Psoas muscle (tissue), 8 donors: ENCODE measurements at places on chromosomes 3 and 15. TPM values are rescaled to one million over a fixed set of nuclear protein-coding genes. Genes with fewer than 3 reads are reported as not detected.

DNA sequence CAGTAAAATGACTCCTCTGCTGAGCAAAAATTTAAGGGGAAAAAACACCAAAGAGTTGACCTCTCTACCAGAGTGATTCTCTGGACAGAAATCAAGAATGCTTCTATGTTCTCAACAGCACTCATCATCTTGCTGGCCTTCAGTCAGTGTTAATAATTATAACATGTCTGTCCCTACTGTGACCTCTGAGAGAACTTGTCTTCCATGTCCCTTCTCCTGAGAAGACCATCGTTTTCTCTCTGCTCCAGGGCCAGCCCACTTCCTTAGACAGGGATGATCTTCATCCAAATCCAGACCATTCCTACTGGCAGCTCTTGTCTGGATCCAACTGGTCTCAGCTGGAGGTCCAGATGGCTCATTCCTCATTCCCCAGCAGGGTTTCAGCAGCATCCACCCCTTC, 139.0 kb upstream of the NECTIN3 start:
- no peak for DNase-seq

- no peak for DNase-seq
Measured at GRCh38 chr3:31636049-31636448, 103.3 kb downstream of the STT3B start.

DNA sequence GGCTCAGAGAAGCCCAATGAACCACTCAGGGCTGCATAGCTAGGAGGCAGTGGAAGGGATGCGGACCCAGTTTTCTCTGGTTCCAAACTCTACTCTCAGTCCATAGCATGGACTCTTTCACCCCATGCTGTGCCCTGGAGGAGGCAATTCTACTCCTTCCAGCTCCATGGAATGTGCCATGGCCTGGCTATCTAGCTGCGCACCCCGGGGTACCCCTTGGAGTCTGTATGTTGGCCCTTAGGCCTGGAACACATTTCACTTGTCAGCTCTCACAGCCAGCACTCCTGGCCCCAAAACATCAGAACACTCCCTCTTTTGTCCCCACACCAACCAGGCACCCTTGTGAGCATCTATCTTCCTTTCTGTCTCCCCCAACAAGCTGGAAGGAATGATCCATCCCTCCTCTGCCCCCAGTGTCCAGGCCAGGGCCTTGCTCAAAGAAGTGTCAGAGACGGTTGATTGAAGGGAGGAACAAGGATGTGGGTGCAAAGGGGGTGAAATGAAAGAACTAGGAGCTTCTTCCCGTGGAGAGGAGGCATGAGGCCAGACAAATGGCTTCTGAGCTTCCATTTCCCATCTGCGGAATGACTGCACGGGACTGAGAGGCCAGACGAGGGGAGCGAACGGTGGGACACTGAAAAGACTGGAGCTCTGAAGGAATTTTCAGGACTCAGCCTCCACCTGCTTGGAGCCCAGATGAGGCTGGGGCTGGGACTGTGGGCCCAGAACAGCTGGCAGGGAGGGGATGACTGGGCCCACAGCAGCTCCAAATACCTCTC, 2.8 kb downstream of the PRSS50 start:
- no peak for DNase-seq

- DNase-seq = no peak
Measured at GRCh38 chr3:145882436-145882835, 278.5 kb downstream of the PLOD2 start.

- no peak for DNase-seq
Measured at GRCh38 chr3:148269816-148270215, 427.9 kb upstream of the AGTR1 start.

LRRIQ4 gene
- total RNA-seq = not detected

GOLGA8B gene
- total RNA-seq = 9.3 TPM

- peak; percentile 54 for DNase-seq
Measured at GRCh38 chr3:190491533-190492054, 22.3 kb upstream of the IL1RAP start.

GABRR3 gene
- total RNA-seq = not detected

DNA sequence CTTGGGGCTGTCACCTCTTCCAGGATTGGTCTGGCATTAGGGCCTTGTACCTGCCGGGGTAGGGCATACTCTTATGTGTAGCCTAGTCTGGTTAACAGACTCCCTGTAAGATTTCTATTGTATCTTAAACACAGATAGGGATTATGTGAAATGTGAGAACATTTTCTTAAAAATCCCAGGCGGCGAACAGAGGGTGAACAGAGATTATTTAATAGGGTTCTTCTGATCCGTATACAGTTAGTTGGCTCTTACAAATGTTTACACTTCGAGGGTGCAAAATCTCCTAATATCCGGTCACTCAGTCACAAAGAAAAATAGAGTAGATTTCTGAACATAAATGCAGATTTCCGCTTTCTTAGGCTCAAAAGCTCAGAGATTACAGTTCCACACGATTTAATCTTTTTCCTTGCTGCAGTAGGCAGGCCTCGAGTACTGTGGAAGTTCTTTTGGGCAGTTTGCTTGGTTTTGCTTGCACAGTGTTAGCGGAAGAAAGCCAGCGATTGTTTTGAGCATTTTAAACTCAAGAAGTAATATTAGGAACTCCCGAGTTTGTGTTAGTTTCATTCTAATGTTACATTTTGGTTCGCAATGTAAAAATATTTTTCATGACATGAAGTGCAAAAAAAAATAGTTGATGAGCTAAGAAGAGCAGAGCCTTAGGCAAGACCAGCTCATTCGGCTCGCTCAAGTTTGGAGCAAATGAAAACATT, 993 bp downstream of the PLCL2 start:
- no peak for DNase-seq

IL17RD gene
- 0.86 TPM for total RNA-seq

PLA1A gene
- 6.6 TPM for total RNA-seq
